ENCODE measurements at places on chromosomes 5 and 9. TPM values are rescaled to one million over a fixed set of nuclear protein-coding genes. Genes with fewer than 3 reads are reported as not detected.

Gene LEAP2
- 1.0 TPM for total RNA-seq

- peaks cover 8% of the 10 kb centered on the region for H3K36me3 ChIP-seq
- no peaks in the 10 kb centered on the region for H3K27me3 ChIP-seq
- no peak for DNase-seq
- no peaks in the 10 kb centered on the region for H3K4me1 ChIP-seq
- H3K4me3 ChIP-seq, result no peak overlapping the region
Observed at GRCh38 chr5:76210946-76211345, 127.8 kb downstream of the SV2C start.

DNA sequence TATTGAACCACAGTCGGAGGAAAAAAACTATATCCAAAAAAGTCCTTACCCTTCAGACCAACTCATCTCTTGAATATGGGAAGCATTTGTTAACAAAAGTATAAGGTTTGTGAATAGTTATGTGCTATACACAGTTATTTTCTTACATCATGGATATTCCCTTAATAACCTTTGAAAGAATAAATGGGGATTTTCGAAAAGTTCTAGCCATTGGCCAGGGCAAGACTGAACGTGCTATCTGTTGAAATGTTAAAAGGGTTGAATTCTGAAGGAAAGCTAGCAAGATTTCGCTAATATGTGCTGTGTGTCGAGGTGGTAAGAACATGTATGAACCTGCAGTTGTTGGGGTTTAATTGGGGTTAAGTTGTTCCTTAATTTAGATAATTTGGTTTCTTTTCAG is 140.8 kb downstream of the SMARCA2 start:
- no peak for DNase-seq
- H3K36me3 ChIP-seq, result peaks cover 8% of the 10 kb centered on the region

DNA sequence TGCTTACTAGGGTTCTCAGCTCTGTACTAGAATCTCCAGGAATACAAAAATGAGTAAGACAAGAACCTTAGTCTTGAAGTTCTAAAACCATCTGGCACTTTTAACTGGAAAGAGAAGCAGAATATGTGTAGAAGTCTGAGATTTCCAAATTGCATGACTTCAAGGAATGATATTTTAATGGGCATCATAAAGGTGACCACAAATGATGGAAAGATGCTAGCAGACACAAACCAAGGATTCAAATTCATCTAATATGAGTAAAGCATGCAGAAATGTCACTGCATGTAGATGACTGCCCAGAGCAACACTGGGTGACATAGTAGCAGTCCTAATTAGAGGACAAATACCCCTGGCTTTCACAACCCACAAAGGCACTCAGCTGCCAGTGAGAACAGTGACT is 117.2 kb downstream of the RPS23 start:
- DNase-seq, result no peak
- no peak overlapping the region for H3K4me3 ChIP-seq
- H3K27me3 ChIP-seq, result no peaks in the 10 kb centered on the region
- peaks cover 5% of the 10 kb centered on the region for H3K4me1 ChIP-seq

Gene SLC25A2
- total RNA-seq, result not detected

DNA sequence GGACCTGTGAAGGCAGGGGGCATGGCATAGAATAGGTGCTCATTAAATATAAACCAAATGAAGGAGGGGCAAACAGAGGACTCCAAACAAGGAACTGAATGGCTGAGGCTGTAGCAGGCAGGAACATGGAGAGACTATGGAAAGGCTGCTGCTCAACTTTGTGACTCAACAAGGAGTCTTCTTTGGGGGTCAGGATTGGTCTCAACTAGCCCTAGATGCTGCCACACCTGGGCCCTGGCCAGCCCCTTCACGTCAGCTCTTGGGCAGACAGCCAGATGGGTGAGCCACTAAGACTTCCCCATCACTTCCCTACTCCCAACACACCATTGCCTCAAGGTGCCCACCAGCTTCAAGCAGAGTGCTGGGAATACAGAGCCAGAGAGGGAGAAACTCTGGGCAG is 11.0 kb downstream of the RPP25L start:
- no peak overlapping the region for H3K4me3 ChIP-seq
- no peak for DNase-seq
- H3K27me3 ChIP-seq, result no peaks in the 10 kb centered on the region
- no peaks in the 10 kb centered on the region for H3K4me1 ChIP-seq

DNA sequence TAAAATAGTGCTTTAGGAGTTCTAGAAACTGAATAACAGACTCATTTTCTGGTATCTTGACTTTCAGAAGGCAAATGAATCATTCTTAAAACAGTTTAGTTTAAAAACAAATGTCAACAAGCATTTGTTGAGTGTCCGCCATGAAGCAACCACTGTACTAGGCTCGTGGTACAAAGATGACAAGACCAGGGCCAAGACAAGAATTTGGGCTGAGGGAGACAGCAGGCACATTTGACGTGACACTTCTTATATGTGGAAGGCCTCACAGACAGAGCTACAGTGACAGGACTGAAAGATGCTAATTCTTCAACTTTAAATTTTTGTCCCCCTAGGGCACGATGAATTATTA is 14.4 kb upstream of the ZNF131 start:
- no peaks in the 10 kb centered on the region for H3K4me1 ChIP-seq
- H3K4me3 ChIP-seq, result no peak overlapping the region
- H3K27me3 ChIP-seq, result no peaks in the 10 kb centered on the region

Gene SPACA9
- 1.3 TPM for total RNA-seq

- H3K27ac ChIP-seq, result peak within 1 kb of the TSS; percentile 66
- peak within 1 kb of the TSS; percentile 81 for H3K4me3 ChIP-seq
- H3K27me3 ChIP-seq, result no peaks in the 10 kb centered on the region
- peaks cover 2% of the 10 kb centered on the region for H3K36me3 ChIP-seq
Observed at GRCh38 chr5:177426566-177427210, at the start of gene GRK6. GRK6 (plus strand) TSS chr5:177426676; CDS start chr5:177426846, 170 bp downstream.

Gene TMEM171
- 0.42 TPM for total RNA-seq

Gene GABRA1
- not detected for total RNA-seq

DNA sequence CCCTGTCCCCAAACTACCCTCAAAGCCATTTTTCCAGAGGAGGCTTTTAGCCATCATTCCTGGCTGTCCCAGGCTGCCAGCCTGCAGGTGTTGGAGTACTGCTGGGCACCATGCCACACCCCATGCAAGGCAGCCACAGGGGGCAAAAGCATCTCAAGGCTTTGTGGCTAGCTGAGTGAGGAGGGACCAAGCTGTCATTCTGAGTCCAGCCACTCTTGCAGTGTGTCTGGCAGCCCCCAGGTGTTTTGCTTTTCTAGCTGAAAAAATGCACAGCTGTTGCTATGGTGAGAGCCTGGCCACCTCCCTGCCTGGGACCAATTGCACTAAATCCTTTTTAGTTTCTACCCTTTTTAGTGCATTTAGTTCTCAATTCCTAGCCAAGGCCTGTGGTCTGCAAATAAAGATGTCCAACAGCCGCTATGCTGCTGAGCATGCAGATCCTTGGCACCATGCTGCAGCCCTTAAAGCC is 50.4 kb upstream of the PTGS1 start:
- H3K36me3 ChIP-seq, result peaks cover 34% of the 10 kb centered on the region
- H3K27ac ChIP-seq, result no peak overlapping the region
- no peak for DNase-seq
- H3K4me3 ChIP-seq, result no peak overlapping the region

DNA sequence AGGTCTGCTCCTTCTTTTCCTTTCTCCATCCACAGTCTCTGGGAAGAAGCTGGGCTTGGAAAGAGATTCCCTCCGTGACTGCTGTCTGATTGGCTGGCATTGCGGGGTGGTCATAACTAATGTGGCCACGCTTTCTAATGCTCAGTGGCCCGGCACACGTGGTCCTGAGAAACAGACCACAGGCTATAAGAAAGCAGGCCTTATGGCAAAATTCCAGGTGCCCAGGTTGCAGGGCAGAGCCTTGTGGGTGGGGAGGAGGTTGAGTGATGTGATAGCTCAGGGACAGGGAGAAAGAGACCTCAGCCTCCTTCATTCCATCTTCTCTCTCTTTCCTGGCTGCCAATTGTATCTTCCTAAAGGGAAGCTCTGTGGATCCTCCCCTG is 5.4 kb upstream of the SH3PXD2B start:
- no peak for DNase-seq
- H3K4me3 ChIP-seq, result no peak overlapping the region
- H3K27me3 ChIP-seq, result no peaks in the 10 kb centered on the region
- no peaks in the 10 kb centered on the region for H3K4me1 ChIP-seq
- no peaks in the 10 kb centered on the region for H3K36me3 ChIP-seq

Gene GRM6
- not detected for total RNA-seq

GRCh38 chr5:143352691-143353090 is 50.8 kb downstream of the NR3C1 start:
- H3K36me3 ChIP-seq, result no peaks in the 10 kb centered on the region
- no peak overlapping the region for H3K27ac ChIP-seq
- H3K4me3 ChIP-seq, result no peak overlapping the region
- DNase-seq, result no peak
- H3K27me3 ChIP-seq, result no peaks in the 10 kb centered on the region
- no peaks in the 10 kb centered on the region for H3K4me1 ChIP-seq

Gene SURF1
- 43.3 TPM for total RNA-seq

DNA sequence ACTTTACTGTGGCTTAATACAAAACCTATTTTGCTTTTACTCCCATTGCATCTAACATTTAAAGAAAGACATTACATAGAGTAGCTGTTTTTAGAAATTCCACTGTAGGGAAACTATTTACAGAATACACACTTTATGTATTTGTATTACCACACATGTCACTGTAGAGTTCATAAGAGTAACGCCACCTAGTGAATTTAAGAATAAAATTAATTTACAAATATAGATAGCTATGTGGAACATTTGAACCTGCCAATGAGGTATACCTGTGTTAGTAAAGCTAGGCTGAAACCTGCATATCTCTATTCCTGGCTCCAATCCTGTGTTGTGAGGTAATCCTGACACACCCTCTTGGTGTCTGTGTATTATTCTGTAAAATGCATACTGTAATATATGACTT is 234.4 kb downstream of the MAST4 start:
- H3K4me1 ChIP-seq, result no peaks in the 10 kb centered on the region
- no peak for DNase-seq
- no peaks in the 10 kb centered on the region for H3K36me3 ChIP-seq
- no peak overlapping the region for H3K27ac ChIP-seq

Gene PCDHB14
- total RNA-seq, result 1.5 TPM

DNA sequence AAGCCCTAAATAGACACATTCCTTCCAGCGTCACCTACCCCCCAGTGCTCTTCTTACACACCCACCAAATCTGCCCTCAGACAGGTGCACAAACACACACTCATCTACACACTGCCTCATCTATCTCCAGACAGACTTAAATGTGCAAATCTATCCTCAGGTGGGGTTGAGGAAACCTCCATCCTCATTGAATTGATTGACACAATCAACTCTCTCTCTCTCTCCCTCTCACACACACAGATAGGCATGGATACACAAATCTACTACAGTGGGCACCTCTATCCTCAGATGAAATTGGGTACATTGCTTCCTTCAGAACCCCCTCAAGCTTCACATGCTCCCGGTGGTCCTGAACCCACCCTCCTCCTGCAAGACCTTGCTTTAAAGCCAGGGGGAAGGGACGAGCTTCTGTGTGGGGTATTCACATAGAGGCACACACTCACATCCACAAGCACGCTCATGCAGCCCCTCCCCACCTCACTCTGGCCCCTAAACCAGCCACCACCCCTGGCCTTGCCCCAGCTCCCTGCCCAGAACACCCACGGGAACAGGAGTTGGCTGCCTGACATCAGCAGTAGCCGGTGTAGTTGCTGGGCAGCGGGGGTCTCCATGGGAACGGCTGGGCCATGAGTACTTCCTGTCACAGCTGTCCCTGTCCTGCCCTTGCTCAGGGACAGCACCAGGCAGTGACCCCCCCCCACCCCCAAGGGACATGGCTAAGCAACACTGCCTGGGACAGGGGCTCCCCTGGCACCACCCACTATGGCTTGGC is 22.8 kb downstream of the PCDH1 start:
- peaks cover 16% of the 10 kb centered on the region for H3K4me1 ChIP-seq
- no peak for DNase-seq
- H3K27me3 ChIP-seq, result no peaks in the 10 kb centered on the region
- no peak overlapping the region for H3K4me3 ChIP-seq
- H3K36me3 ChIP-seq, result peaks cover 44% of the 10 kb centered on the region

Gene LHX3
- total RNA-seq, result not detected
